ENCODE measurements at places on chromosomes 6 and 20.

DNA sequence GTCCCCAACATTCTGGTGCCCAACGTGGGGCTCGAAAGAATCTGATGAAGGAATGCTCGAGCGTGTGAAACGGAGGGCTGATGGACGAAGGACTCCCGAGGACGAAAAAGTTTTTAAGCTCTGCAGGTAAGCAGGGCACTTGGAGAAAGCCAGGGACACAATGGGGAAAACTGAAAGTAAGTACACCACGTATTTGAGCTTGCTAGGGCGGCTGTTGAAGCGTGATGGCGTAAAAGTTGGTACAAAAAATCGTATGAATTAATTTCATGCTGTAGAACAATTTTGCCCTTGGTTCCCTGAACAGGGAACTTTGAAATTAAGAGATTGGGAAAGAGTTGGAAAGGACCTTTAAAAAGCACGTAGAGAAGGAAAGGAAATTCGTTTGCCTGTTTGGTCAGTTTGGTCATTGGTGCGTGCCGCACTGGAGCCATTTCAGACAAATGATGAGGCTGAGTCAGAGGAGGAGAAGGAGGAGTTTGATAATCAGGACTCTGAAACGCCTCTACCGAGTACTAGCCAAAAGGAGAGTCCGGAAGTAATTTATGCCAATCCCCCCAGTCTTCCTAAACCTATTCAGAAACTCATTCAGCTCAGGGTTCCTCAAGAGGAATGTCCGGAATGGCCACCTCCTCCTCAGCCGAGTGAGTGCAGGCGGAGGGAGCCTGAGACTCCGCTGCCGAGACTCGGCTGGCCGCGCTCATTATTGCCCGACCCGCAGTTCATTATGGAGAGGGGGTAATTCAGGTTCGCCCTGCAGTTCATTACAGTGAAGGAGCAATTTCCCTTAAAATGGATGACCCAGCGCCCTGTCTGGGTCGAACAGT, 59.2 kb upstream of the PRSS16 start:
- DNase-seq: peak; percentile 53

GRCh38 chr20:53865901-53866793, 204.2 kb downstream of the BCAS1 start:
- no peak for DNase-seq

- no peak for DNase-seq
Observed at GRCh38 chr6:2782825-2783187, 17.6 kb downstream of the WRNIP1 start.

GRCh38 chr20:19125508-19125907, 86.9 kb upstream of the SLC24A3 start:
- DNase-seq: no peak

- DNase-seq: no peak
Observed at GRCh38 chr20:41124451-41125094, 12.8 kb upstream of the PLCG1 start.

DNA sequence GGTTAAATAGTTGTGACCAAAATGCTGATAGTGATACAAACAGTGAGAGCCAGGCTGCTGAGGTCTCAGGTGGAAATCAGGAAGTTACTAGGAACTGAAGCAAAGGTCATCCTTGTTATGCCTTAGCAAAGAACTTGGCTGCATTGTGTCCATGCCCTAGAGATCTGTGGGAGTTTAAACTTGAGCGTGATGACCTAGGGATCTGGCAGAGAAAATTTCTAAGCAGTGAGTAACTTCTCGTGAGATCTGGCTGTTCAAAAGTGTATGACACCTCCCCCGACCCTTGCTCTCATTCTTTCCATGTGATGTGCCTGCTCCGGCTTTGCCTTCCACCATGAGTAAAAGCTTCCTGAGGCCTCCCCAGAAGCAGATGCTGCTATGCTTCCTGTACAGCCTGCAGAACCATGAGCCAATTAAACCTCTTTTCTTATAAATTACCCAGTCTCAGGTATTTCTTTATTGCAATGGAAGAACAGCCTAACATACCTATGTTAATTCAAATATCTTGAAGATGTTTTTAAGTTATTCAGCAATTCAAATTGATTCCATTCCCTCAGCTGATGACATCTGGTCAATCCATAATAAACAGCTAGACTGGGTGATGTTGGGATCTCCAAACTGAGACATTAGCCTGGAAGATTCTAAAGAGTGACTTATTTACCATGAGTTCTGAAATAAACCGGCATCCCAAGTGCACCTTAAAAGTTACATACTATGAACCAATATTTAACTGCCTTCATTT, 33.8 kb downstream of the KIF16B start:
- DNase-seq: no peak

DNA sequence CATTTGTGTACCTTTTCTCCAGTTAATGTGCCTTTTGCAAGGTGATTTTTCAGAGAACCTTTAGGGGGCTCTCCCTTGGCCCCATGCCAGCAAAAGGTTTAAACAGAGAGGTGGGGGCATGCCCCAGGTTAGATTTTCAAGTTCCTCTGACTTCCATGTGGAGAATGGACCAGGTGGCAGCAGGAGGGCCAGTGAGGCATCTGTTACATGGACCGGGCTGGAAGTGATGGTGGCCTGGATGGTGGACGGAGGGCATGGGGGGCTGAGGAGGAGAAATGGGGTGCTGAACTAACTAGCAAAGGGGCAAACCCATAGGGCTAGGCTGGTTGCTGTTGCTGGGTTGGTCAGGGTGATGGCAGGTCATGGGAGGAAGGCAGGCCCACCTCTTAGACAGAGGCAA, 20.7 kb upstream of the BPI start:
- DNase-seq: no peak

DNA sequence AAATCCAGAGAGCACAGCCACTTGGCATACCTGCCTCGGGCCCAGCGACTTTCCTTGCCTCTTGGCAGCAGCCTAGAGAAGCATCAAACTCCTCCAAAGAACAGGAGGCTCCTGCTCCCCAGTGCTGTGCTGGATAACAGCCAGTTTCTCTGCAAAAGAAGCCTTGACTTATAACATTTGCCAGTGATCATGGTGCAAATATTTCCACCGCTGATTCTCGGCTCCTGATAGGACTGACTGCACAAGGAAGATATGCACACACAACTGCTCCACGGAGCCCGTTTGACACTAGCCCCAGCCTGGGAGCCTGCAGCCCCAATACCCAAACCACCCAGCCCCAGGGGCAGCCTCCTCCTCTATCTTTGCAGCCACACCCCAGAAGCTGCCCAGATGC, 17.5 kb downstream of the ACSS1 start:
- no peak for DNase-seq

GRCh38 chr6:52603000-52603795, 26.3 kb upstream of the TRAM2 start:
- no peak for DNase-seq

DNA sequence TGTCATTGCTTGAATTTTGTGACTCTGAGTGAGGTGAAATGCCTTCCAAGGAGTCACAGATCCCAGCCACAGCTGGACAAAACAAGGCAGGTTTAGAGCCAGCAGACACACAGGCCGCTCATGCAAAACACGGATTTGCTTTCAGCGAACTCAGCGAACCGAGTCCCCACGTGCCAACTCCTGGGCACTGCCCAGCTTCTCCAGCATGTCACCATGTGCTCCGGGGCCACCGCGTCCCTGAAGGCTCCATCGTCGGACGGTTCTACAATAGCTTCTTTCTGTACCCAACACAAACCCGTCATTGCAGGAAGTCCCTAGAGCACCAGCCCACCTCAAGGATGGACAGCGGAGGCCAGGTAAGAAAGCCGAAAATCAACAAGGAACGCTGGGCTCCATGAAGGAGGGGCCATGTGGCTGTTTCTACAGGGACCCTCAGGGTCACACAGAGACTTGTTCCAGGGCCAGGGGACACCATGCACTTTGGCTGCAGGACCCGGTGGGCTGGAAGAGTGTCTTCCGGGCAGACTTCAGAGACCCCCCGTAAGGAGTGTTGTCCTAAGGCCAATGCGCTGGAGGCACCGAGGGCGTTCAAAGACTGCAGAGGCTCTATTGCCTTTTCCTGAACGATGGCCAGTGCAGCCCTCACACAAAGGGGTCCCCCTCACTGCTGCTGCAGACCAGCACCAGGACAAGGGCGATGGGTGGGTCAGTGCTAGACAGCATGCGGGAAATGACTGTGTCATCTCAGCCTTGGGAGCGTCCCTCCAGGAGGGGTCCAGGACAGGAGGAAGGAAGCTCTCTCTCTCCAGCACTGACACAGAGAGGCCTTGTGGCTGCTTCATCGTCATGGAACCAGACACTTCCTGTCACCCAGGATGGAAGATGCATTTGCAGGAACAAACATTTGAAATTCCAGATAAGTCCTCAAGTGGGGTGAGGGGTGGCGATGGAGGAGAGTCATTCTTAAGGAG, 19.8 kb downstream of the DACT2 start:
- DNase-seq: no peak

DNA sequence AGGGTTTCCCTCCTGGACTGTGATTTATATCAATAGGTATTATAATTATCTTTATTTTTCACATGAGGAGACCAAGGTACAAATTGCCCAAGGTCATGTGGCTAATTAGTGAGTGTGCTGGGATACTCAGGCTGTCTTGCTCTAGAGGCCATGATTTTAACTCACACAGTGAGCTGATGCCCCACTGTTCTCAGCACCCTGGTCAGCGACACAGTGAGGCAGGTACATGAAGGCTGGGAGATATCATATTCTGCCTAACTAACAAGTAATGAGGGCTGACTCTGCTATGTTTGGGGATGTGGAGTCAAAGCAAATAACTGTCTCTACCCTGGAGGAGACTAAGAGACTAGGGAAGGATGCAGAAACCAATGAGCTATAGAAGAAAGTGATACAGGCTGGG, 501.1 kb downstream of the PTPRT start:
- DNase-seq: no peak

GRCh38 chr6:148240861-148241477, 101.7 kb upstream of the SASH1 start:
- no peak for DNase-seq

GRCh38 chr6:110356778-110357177, 1.4 kb downstream of the METTL24 start:
- no peak for DNase-seq

DNA sequence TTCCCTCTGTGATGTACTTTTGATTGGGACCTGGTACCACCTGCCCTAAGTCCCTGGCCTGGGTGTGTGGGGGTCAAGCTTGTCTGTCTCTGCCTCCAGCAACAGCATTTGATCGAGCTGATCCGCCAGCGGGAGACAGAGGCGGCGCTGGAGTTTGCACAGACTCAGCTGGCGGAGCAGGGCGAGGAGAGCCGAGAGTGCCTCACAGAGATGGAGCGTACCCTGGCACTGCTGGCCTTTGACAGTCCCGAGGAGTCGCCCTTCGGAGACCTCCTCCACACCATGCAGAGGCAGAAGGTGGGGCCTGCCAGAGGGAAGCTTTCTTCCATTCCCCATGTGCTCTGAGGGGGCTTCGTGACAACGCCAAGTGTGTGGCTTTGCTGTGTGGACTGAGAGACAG, 5.4 kb downstream of the GID8 start:
- no peak for DNase-seq

GRCh38 chr6:140485740-140486449, 1111.4 kb upstream of the CITED2 start:
- DNase-seq: peak; percentile 82

DNA sequence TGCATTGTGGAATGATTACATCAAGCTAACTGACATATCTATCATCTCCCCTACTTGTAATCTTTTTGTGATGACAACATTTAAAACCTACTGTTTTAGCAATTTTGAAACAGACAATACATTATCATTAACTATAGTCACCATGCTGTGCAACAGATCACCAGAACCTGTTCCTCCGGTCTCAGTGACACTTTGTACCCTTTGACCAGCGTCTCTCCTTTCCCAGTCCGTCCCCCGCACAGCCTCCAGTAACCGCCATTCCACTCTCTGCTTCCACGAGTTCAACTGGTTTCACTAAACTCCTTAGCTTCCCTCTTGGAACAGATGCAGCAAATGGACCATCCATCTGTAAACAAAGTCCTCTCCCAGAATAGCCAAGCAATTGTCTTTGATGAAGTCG, 21.8 kb downstream of the LRP11 start:
- no peak for DNase-seq

DNA sequence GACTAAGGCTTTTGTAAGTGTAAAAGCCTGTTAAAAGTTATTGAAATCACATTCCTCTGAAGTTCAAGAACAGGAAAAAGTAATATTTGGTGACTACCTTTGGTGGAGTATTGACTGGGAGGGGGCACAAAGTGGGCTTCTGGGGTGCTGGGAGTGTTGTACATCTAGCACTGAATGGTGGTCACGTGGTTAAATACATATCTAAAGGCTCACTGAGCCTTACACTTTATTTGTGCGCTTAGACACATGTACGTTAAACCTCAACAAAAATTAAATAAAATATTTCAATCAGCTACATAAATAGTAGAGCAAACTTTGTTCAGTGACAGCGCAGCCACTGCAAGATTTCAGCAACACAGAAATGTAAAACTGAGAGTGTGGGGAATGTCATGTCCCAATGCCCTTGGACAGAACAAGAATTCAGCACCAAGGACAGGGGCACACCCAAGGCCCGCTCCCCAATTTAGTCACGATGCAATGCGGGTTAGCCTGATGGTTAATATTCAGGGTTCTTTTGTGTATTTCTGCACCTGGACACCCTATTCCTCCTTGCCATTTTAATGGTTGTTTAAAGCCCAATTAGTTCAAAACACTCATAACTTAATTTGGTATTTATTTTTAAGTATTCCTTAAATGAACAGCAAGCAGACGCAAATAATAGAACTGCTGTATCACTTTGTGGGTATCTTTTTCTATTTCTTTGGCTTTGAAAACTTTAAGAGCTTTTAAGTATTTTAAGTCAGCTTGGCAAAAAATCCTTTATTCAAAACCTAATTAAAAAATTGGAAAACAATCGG, 37.4 kb downstream of the ANGPT4 start:
- DNase-seq: no peak

DNA sequence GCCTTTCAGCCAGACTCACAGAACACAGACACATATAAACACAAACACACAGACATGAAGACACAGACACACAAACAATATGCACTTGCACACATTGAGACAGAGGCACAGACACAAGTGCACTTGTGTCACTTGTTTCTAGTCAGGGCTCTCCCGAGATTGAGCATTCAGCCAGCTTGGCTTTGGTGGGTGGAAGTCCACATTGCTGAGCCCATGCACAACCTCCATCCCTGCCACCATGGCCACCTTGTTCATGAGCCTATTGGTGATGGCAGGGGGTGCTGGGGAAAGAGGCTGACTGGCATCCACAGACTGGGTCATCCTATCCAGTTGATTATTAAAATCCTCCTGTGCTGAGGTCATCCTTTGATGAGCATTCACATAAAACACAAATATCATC, 11.5 kb upstream of the CST7 start:
- no peak for DNase-seq

GRCh38 chr6:170100046-170100445, 190.8 kb downstream of the DLL1 start:
- no peak for DNase-seq

- no peak for DNase-seq
Observed at GRCh38 chr6:35498422-35499067, 1.7 kb upstream of the TEAD3 start.

GRCh38 chr20:1204113-1204512, 859 bp downstream of the C20orf202 start:
- DNase-seq: no peak

- DNase-seq: no peak
Observed at GRCh38 chr20:43915211-43916072, 790 bp downstream of the TOX2 start.

- no peak for DNase-seq
Observed at GRCh38 chr20:48898210-48898609, 23.3 kb upstream of the ARFGEF2 start.
